Fibroblast of lung (primary cell): ENCODE measurements at places on chromosomes 5 and 9. TPM values are rescaled to one million over a fixed set of nuclear protein-coding genes. Genes with fewer than 3 reads are reported as not detected.

The XRCC4 gene
- total RNA-seq: 6.7 and 7.6 TPM in 2 replicates

The RNF208 gene
- total RNA-seq: 0.26 and 0.33 TPM in 2 replicates

The KCNN2 gene
- total RNA-seq: 0.50 TPM in 1 of 2 replicates, not detected in the other

The FBLL1 gene
- total RNA-seq: 0.66 and 3.9 TPM in 2 replicates

The SHISAL2B gene
- total RNA-seq: not detected in 2 replicates

The GPR21 gene
- 0.66 and 1.0 TPM in 2 replicates for total RNA-seq

The PCDHB10 gene
- 0.77 and 2.0 TPM in 2 replicates for total RNA-seq

The EIF4E1B gene
- not detected in 2 replicates for total RNA-seq

The HAVCR2 gene
- 2.5 and 3.6 TPM in 2 replicates for total RNA-seq

The EIF4EBP3 gene
- total RNA-seq: 1.8 and 2.3 TPM in 2 replicates

The CORO2A gene
- under 0.01 and 0.50 TPM in 2 replicates for total RNA-seq

The CXCL14 gene
- 0.17 and 0.26 TPM in 2 replicates for total RNA-seq

The C1QTNF3 gene
- total RNA-seq: 1.0 and 1.2 TPM in 2 replicates

The IFNA13 gene
- total RNA-seq: not detected in 2 replicates
